CD4-positive, alpha-beta T cell treated with Interferon gamma for 1 hour (primary cell): ENCODE measurements at places on chromosomes 7 and 10.

DNA sequence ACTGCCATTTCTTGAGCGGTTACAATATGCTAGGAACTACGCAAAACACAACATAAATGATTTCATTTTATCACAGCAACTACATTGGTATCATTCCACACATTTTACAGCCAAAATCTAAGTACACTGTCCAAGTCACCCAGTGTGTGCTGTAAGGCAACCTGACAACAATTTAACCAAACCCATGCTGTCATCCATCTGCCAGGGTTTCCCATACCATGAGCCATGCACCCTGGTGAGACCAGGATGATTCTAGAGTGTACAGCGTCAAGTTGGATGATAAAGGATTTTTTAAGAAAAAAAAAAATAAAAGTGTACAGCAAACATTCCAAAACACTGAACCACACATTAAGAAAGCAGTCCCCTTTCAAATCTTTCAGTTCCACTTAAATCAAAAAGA, 52.9 kb downstream of the PIK3AP1 start:
- DNase-seq = no peak

GRCh38 chr10:81152656-81153055, 615.0 kb downstream of the SH2D4B start:
- no peak for DNase-seq

DNA sequence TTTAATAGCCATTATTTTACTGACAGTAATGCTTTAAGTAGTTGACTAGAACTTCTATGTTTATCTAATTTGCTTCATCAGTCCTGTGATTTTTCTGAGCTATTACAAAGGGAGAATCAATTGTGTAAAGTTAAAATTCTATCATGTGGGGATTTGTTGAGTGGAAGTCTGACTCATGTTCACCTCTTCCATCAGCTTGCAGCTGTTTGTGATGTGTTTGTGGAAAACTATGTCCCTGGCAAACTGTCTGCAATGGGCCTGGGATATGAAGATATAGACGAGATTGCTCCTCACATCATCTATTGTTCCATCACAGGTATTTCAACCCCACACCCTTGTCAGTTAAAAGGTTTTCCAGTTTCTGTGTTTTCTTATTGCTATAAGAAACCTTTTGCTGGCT, 59.9 kb downstream of the SUGCT start:
- DNase-seq = no peak

GRCh38 chr7:120273476-120273975, 551 bp downstream of the KCND2 start:
- no peak for DNase-seq

DNA sequence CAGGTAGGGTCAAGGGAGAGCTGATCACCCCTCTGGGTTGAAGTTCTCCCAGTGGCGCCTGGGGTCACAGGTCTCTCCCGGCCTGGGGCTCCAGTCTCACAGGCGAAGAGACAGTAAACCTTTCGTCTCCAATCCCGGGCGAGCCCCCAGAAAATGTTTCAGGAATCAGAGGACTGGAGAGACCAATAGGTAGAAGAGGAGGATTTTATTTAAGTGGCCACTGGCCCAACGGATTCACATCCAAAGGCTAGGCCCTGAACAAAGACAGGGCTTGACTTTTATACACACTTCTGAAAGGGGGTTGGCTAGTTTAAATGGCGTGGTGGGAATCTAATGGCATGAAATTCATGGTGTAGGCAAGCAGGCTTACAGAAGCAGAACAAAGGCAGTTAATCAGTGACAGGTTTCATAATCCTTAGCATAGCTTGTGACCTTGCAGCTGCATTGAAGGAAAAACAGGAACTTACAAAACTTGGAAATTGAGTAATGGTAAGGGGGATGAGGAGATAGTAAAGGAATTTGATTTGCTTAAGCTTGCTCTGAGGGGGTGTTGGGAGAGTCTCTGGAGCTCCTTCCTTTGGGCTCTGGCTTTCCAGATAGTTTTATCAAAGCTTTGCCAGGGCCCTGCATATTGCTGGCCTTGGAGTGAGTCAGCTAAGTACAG, 105.5 kb downstream of the TRIM24 start:
- no peak for DNase-seq
